T-cell (primary cell): ENCODE measurements at places on chromosomes 2 and 18. TPM values are rescaled to one million over a fixed set of nuclear protein-coding genes. Genes with fewer than 3 reads are reported as not detected.

Gene RIT2
- not detected for total RNA-seq

Gene ACMSD
- not detected for total RNA-seq

Gene GKN1
- total RNA-seq = not detected

Gene CERS6
- 14.0 TPM for total RNA-seq

Gene PLGLB2
- total RNA-seq = 0.38 TPM

- no peak overlapping the region for H3K27ac ChIP-seq
- no peaks in the 10 kb centered on the region for H3K36me3 ChIP-seq
- H3K4me1 ChIP-seq = no peaks in the 10 kb centered on the region
- no peak overlapping the region for H3K4me3 ChIP-seq
- peaks cover 9% of the 10 kb centered on the region for H3K27me3 ChIP-seq
Observed at GRCh38 chr18:59026831-59027410, 112.8 kb upstream of the SEC11C start.

DNA sequence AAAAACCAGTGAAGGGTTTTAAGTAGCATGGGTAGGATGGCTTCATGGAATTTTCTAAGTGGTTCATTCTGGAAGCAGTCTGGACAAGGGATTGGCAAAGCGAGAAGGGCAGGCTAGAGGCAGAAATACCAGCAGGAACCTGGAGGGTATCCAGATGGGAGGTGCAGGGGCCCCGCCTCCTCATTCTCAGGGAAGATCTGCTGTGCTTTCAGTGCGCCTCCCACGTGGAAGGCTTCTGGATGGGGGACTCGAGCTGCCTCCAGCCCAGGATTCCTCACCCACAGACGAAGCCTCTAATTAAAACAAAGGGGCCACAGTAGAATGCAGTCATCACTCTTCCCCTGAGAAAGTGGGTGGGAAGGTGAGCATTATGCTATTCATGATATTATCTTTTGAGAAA lies 79.8 kb downstream of the VSNL1 start:
- H3K36me3 ChIP-seq = no peaks in the 10 kb centered on the region
- no peak for DNase-seq
- no peak overlapping the region for H3K27ac ChIP-seq
- H3K4me3 ChIP-seq = no peak overlapping the region
- H3K27me3 ChIP-seq = no peaks in the 10 kb centered on the region

GRCh38 chr2:142582317-142582716 lies 295.1 kb upstream of the KYNU start:
- no peaks in the 10 kb centered on the region for H3K36me3 ChIP-seq
- H3K4me3 ChIP-seq = no peak overlapping the region
- no peak for DNase-seq
- H3K27ac ChIP-seq = no peak overlapping the region
- no peaks in the 10 kb centered on the region for H3K27me3 ChIP-seq
- H3K4me1 ChIP-seq = no peaks in the 10 kb centered on the region
